ENCODE measurements at places on chromosomes 7 and 10.

DNA sequence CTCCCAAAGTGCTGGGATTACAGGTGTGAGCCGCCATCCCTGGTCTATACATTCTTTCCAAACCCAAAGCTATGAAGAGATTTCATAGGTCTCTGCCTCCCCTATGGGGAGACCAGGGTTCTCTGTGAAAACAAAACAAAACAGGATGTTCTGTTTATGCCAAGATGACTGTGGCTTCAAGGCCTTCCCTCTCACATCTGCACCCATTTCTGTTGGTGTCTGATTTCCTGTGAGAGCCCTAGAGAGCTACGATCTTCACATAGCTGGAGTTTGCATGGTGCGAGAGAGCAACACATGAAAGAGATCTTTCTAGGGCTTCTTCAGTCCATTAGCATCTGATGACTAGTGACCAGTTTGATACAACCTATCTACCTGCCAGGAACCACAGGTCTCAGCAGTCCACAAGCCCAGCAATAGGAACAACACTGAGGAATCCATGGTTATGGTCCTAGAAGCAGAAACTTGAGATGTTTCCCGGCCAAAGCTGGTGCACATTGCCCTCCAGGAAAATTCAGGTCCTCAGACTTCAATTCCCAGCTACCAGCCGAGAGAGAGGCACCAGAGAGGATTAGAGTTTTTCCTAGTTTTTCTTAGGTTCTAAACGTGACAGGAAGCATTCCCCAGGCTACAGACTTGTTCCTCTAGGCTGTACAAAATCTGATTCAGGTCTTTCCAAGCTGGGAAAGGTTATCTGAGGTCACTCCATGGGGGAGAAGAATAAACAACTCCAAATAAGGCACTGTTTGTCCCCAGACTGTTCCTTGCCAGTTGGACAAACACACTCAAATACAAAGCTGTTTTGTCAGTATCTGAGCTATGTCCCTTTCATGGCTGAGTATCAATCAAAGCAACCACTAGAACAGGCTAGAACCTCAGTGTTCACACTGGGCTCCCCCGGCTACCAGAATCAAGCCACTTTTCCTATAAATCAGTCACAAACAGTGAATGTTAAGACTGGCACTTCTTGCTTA lies 259.7 kb downstream of the CALN1 start:
- peak; percentile 62 for DNase-seq

DNA sequence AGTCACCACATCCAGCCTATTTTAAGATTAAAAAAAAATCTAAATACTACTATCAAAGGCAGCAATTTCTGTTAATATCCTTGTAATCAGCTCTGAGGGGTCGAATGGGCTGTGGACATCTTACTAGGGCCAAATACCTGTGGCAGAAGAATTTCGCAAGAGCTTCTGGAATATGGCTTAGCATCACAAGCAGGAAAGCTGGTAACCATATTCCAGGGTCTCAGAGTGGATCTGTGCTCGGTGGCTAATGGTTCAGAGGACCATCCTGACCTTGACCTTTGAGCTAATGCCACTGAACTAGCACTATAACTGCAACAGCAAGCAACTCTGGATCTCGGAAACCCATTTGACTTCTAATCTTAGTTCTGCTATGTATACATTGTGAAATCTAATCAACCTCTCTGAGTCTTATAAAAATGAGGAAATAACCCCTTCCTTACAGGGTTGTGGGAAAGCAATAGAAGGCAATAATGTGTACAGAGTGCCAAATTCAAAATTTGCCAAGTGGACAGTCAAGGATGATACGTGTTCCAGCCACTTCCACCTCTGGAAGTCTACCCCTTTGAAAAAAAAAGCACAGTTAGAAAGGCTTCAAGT lies 65.5 kb downstream of the CYP26A1 start:
- no peak for DNase-seq

- no peak for DNase-seq
Observed at GRCh38 chr7:41206267-41206666, 496.6 kb downstream of the INHBA start.

DNA sequence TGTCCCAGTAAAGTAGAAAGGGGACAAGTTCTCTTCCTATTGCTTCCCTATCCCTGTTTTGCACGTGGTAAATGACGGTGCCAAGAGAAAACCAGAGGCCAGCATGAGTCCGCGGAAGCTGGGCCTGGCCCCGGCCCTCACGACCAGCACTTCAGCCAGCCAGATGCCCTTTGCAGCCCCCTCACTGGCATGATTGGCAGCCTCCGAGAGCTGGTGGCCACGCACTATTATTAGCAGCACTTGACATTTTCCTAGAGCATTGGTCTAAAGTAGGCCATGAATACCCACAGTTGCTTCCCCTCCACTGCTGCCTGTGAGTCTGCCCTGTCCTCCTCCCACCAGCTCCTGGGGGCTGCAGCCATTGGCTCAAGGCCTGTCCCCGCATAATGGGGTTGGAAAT lies 369.1 kb downstream of the PLXNA4 start:
- no peak for DNase-seq

DNA sequence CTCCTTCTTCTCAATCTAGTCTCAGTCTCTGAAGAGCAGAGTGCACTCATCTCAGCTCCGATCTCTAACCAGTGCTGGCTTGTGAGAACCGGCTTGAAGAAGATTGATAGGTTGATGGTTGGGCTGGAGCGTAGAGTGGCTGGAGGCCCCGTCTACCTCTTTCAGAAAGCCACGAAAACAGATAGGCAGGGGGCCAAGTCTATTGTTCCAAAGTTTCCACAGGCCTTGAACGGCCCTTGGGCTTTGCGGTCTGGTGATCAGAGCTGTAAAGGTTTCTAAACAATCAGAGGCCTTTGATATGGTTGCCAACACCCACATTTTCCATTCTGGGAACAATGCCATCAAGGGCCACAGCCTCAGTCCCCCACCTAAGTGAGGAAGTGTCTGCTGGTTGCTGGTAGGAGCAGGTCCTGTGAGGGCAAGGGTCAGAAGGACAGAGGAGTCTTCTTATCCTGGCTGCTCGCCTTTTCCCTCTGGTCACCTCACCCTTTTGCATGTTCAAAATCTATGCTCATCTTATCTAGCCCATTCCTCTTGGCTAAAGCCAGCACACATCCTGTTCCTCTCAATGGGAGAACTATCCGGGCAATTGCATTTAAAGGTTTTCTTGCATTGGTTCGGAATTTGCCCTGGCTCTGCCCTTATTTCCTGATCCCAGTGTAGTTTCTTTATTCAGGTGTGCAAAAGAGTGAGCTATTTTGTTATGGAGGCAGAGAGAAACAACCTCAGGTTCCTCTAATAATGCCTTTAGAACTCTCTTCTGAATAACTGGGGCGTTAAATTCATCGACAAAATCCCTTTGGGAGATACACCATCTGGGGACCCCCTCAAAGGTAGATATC lies 70.3 kb upstream of the KMT2E start:
- DNase-seq = no peak

DNA sequence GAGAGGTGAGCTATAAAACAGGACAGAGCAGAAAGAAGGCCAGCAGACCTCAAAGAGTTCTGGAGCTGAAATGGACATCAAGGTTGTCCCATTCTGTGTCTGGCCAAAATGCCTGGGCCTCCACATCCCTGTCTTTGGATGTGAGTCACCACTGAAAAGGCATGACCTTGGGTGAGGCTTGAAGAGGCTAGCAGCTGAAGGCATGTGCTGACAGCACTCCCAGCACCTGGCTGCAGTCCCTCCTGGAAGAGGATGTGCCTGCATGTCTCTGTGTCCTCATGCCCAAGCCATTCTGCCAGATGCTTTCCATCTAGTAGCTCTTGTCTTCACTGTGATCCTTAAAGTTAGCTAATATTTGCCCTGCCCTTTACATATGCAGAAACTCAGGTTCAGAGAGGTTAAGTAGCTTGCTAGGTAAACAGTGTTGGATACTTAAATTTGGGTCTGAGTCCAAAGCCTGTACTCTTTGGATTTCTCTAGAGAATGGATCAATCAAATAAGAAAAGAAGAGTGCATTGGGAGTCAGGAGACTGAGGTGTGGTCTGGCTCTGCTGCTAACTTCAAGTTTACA lies 35.8 kb downstream of the HECW1 start:
- peak; percentile 68 for DNase-seq

- DNase-seq = no peak
Observed at GRCh38 chr10:36946598-36946997, 178.8 kb upstream of the ANKRD30A start.

GRCh38 chr7:92748495-92748894 lies 87.9 kb downstream of the CDK6 start:
- DNase-seq = no peak

GRCh38 chr7:135386776-135387175 lies 123.1 kb downstream of the CNOT4 start:
- DNase-seq = no peak

- no peak for DNase-seq
Observed at GRCh38 chr10:120713573-120714205, 137.5 kb upstream of the WDR11 start.

- no peak for DNase-seq
Observed at GRCh38 chr10:102068216-102068615, 3.1 kb downstream of the HPS6 start.

DNA sequence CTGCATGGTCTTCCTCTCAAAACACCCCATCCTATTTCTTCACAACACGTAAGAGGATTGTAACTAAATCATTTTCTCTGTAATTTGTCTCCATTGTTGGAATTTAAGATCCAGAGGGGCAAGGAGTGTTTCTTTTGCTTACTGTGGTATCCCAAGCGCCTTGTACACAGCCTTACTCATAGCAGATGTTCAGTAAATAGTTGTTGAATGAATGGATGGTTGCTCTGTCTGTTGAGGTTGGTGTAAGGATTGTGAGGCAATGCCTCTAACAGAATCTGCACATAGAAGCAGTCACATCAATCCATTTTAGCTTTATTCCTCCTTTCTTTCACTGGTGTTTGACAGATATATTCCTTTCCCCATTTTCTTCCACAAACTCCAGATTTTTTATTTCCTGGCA lies 90.1 kb downstream of the ZNF365 start:
- DNase-seq = no peak

- peak; percentile 86 for DNase-seq
Observed at GRCh38 chr10:47451273-47451997, 32.5 kb downstream of the ANXA8 start.

DNA sequence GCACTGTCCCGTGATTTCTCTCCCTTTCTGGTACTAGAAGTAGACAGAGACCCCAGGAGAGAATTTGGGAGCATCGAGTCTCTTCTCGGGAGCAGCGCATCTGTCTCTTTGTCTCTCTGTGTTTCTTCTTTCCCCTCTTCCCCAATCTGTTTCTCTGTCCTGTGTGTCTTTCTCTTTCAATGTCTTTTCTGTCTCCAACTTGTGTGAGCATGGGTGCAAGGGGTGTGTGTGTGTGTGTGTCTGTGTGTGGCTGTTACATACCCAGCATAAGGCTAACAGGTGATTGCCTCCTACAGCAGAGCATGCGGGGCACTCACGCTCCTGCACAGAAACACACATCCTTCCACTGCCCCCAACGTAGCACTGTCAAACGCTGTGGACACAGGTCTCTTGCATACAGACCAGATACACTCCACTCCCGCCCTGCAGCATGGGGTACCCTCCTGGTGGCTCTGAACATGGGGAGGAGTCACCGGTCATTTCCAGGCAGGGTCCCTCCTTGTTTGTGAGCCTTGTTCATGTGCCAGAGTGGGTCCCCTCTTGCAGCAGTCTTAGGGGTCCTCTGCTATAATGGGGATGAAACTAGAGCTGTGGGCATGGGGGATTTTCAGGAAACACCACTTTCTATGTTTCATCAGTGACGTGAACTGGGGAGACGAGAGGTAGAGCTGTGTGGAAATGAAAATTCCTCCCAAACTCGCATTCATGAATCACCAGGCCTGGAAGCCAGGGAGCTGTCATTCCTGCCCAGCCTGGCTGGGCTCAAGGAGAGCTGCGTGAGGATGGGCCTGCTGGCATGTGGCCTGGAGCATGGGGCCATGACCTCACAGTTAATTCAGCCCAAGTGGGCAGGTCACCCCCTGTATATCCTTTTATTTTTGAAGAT lies 980 bp downstream of the ADAMTS14 start:
- DNase-seq = no peak

DNA sequence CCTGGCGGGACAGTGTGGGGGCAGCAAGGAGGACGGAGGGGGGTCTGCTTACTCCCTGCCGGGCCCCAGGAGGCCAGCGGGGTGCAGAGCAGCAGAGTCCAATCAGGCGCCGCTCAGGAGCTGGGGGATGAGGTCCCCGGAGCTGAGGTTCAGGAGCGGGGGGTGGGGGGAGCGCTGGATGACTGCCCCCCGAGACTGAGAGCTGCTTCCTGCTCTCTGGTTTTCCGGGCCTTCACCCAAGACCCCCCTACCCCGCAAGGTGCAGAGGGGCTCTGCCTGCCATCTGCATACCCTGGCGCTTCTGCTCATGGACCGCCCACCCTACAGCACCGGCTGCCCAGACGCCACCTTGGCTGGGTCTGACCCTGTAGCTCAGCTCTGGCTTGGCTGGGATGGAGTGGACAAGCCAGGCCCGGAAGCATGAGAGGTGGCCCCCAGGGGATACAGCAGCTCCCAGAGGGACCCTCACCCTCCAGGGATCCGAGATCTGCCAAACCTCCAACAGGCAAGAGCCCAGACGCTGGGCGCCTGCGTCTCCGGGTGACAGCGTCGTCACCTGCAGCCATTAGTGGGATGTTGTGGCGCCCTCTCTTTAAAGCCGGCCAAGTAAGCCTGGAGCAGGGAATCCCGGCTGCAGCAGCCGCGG lies 930 bp downstream of the KNDC1 start:
- no peak for DNase-seq

DNA sequence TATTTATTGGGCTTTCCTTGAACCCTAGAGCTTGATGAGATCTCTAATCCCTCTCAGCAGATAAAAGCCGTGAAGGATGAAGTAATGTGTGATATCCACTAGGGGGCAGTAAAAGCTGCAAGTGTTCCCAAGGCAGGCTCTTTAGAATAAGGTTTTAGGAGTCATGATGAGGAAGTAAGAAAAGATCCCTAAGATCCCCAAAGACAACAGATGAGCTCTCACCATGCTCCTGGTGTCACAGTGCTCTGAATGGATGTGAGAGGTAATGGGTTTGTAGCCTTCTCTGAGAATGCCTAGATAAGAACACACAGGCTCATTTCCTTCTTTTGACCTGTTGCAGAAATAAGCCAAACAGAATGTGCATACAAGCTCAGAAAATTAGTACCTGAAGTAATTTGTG lies 70.4 kb upstream of the ITPRID1 start:
- peak; percentile 39 for DNase-seq

DNA sequence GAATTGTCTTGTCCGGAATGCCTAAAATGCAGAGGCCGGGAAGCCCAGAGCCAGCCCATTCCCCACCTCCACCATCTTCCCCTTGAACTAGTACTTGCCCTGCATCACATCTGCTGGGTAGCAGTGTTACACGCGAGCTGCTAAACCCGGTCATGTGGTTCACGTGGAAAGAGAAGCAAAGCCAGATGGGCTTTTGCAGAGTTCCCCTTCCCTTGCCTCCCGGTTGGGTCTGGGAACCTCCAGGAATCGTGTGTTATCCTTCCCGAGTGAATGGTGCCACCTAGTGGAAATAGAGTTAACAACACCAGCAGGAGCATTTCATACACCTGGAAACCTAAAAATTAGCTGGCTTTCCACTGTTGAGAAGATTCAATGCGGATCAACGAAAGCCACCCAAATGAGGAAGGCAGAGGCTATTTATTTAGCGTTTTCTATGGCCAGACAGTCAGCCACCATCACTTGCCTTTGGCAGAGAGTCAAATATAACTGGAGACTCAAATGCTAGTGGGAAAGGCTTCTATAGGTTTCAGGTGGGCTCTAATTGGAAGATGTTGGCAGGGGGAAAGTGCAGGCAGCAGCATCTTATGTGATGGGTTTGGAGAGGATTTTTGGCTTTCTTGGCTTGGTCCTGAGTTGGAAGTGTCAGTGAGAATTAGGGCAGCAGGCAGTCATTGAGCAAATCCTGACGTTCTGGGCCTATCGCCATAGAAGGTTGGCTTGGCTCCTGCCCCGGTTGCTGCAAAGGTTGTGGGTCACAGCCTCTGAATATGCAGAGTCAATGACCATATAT lies 12.9 kb upstream of the DENND2A start:
- no peak for DNase-seq
